ENCODE measurements at places on chromosomes 4 and X.

- no peak for DNase-seq
Measured at GRCh38 chr4:8113611-8114377, 44.8 kb downstream of the ABLIM2 start.

DNA sequence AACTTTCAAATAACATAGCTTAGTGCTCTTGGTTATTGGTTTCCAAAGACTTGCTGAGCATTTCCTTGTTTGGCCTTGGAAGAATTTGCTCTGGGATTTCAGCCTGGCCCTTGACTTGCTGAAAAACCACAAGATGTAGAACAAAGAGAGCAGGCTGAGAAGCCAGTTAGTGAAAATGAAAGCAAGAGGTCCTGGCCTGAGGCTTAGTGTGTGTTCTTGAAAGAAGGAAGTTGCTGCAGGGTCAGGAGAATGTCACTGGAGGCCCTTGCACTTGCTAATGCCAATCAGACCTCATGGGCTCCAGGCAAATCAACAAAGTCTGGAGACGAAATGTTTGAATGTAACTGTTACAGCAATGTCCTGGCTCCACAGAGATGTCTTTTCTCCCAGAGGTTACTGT lies 79.4 kb downstream of the SYNPO2 start:
- DNase-seq: no peak

DNA sequence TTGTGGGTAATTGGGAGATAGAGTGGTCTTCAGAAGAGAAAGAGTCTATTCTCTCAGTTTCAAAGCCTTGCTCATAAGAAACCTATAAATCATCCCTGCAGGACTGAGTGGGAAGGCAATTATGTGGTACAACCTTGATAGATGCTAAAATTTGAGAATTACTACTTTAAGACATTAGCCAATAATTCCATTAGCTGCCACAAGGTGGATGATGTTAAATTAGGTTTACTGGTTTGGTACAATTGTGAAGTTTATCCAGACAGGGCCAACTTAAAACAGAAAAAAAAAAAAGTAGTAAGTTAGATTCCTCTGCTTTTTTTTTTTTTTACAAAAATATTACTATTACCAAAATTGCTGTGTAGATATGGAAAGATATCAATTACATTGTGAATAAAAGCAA lies 73.2 kb upstream of the AMOT start:
- DNase-seq: no peak

GRCh38 chr4:167218022-167218608 lies 16.2 kb downstream of the SPOCK3 start:
- no peak for DNase-seq

DNA sequence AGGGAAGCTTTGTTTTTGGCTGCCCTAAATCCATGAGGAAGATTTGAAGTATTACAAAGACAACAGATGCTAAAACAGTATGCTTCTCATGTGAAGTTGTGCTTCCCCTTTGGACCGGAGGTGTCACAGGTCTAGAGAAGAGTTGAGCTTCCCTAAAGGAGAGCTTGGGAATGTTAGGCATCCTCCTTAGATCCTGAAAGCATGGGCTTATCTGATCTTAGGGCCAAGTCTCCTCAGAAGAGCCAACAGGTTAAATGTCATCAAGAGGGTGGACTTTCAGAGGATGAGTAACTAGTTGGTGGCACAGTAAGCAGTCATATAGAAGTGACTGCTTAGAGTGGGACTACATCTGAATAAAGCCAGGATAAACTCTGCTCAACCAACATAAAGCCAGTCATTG lies 205.4 kb downstream of the RPA4 start:
- no peak for DNase-seq

GRCh38 chr4:139988863-139989765 lies 164.9 kb downstream of the MAML3 start:
- peak; percentile 21 for DNase-seq

GRCh38 chr4:181224852-181225251 lies 1018.4 kb upstream of the TENM3 start:
- no peak for DNase-seq

DNA sequence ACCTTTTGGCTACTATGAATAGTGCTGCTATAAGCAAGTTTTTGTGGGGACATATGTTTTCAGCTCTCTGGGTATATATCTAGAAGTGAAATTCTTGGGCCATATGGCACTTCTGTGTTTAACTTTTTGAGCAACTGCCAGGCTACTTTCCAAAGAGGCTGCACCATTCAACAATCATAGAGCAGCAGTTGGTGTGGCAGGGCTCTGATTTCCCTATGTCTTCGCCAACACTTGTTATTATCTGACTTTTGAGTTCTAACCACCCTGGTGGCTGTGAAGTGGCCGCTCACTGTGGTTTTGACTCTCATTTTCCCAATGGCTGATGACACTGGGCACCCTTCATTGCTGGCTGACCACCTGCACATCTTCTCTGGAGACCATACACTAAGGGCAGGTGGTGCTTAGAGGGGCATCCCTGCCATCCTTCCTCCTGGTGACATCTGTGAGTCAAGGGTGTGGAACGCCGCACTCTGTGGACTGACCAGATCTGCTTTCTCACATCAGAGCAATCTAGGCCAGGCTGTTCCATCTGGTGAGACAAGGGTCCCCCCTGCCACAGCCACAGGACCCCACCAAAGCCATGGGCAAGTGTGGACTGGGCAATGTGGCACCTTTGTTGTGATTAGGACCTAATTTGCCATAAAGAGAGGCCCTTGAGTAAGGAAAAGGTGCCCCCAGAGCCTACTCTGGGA lies 49.6 kb downstream of the ZFYVE28 start:
- DNase-seq: no peak

DNA sequence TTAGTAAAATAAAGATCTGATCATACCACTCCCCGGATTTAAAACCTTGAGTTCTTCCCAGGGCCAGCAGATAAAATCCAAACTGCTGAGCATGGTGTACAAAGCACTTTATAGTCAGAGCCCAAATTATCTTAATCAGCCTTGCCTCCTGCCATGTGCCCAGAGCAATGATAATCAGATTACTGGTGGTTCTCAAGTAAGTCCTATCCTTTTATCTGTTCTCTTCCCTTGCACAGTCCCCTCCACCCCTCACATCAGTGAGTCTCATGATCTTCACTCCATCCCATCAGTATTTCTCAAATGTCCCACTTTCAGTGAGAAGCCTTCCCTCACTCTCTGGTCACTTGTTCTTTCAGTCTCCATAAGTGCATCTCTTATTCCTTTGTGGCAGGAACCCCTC lies 22.7 kb downstream of the INTS6L start:
- no peak for DNase-seq

- DNase-seq: no peak
Measured at GRCh38 chr4:793941-794621, 31.8 kb downstream of the CPLX1 start.

GRCh38 chr4:138087066-138087719 lies 155.0 kb downstream of the SLC7A11 start:
- no peak for DNase-seq

- DNase-seq: no peak
Measured at GRCh38 chrX:100911731-100912130, 17.0 kb downstream of the XKRX start.

DNA sequence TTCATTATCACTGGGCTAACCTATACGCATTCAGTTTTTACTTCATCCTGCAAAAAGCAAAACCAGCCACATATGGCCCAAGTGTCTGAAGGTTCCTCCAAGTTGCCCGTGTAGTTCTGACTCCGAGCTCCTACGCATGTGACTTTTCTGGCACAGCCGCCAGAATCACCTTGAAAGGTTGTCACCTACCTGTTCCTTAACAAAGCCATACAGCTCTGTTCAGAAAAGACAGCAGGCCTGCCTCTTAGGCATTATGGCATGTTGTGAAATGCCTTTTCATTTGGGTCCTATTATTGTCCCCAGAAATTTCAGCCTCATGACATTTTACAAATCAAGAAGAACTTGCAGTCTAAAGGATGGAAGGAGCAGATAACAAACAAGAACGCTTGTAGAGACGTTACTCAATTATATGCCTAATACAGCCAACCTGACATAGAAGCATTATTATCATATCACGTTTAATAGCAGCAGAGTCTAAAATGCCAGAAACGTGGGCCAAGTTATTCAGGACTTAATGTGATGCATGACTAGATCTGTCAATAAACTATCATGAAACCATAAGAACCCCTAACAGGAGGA lies 118.5 kb downstream of the RBM47 start:
- no peak for DNase-seq

DNA sequence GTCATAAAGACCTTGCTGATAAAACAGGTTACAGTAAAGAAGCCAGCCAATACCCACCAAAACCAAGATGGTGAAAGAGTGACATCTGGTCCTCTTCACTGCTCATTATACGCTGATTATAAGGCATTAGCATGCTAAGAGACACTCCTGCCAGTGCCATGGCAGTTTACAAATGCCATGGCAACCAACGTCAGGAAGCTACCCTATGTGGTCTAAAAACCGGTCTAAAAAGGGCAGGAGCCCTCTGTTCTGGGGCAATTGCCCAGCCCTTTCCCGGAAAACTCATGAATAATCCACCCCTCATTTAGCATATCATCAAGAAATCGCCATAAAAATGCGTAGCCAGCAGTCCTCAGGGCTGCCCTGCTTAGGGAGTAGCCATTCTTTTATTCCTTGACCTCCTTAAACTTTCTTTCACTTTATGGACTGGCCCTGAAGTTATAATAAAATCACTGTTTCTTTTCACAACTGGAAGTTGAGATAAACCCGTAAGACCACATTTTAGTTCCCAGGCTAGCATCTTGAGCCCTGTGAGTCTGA lies 260.5 kb upstream of the FAT1 start:
- no peak for DNase-seq

- DNase-seq: no peak
Measured at GRCh38 chr4:94454405-94454804, 2.7 kb downstream of the PDLIM5 start.

GRCh38 chrX:11398139-11398538 lies 104.9 kb downstream of the AMELX start:
- DNase-seq: no peak

DNA sequence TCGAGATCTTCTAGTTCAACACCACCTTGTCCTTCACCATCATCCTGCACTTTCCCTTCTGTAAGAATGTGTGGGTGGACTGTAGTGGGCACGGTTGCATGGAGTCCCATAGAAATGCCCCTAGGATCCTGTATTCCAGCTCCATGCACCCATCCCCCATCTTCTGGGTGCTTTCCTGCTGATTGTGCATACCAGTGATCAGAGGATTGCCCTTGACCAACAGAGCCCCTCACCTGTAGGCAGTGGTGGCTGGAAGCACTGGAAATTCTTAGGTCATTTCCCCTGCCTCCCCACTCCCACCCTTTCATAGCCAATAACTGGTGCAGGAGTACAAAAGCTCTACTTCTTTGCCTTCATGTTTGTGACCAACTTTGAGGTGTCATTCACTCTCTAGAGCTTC lies 213.4 kb upstream of the ARSJ start:
- DNase-seq: no peak

GRCh38 chr4:26106776-26107175 lies 192.8 kb downstream of the SMIM20 start:
- no peak for DNase-seq

DNA sequence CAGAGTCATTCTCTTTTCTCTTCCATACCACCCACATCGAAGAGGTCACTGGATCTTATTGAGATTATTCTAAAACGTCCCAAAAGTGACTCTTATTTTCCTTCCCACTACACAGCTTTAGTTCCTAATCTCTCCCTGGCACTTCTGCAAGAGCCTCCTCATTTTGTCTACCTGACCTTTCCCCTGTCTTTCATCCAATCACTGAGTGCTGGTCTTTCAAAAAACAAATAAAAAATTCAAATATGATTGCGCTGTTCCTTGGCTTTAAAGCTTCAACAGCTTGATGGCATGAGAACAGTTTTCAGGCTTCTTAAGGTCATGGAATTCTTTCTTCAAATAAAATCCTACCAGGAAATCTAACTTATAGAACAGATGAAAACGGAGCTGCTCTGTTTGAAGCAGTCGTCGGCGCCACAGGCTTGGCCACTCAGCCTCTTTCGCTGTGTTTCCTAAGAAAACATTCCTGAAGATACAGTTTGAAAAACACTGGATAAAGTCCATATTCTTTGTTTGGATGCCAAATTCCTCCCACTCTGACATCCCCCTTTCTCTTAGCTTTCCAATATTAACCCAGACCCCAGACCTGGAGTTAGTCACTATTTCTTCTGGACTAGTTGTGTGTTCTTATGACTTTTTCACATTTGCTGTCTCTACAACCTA lies 12.5 kb downstream of the SYTL5 start:
- no peak for DNase-seq

GRCh38 chrX:72475338-72475737 lies 97.3 kb downstream of the HDAC8 start:
- no peak for DNase-seq

DNA sequence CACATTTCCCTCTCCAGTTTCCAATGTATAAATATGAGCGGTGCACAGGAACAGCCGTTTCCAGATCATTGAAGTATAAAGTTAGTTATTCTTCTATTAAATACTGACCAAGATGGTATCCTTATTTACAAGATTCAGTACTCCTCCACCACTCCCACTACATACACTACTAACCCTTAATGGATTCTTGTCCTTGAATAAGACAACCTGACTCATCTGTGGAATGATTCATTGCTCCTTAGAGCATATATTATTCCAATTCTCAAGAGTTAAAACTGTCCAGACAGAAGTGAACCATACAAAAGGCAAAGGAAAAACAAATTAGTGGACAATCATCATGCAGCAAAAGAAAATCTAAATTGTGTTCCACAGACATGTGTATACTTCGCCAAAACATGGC lies 373.3 kb downstream of the IDS start:
- no peak for DNase-seq

DNA sequence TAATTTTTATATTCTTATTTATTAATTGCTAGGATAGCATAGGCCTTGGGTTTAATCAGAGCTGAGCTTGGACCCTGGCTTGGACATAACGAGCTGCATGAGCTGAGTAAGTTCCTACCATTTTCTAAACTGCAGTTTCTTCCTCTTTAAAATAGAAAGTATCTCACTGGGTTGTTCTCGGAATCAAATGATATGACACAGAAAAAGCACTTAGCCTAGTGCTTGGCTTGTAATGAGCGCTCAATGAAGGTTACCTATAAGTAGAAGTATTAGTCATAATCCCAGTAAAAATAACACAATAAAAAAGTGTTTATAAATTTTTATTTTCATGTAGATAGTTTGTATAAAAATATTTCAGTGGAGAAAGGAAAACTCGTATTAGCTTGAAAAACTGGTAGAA lies 113.3 kb upstream of the PDLIM3 start:
- no peak for DNase-seq

GRCh38 chrX:153644356-153645125 lies 2.5 kb upstream of the DUSP9 start:
- DNase-seq: no peak

GRCh38 chr4:40980318-40980883 lies 230.6 kb downstream of the NSUN7 start:
- DNase-seq: no peak

GRCh38 chr4:7066006-7066405 lies 1.9 kb downstream of the GRPEL1 start:
- DNase-seq: no peak

Measured in stimulated activated CD4-positive, alpha-beta T cell treated with anti-CD3 and anti-CD28 coated beads, Interleukin-4, amount 100 ng/mL, for 48 hours (primary cell).